NCI-H345 (cell line): ENCODE measurements at places on chromosomes 1 and 21.

GRCh38 chr1:43937179-43937865, 3.7 kb downstream of the ARTN start:
- DNase-seq: no peak

- peak; percentile 19 for DNase-seq
These were observed 2.6 kb downstream of the TUFT1 start for GRCh38 chr1:151542710-151543129.

DNA sequence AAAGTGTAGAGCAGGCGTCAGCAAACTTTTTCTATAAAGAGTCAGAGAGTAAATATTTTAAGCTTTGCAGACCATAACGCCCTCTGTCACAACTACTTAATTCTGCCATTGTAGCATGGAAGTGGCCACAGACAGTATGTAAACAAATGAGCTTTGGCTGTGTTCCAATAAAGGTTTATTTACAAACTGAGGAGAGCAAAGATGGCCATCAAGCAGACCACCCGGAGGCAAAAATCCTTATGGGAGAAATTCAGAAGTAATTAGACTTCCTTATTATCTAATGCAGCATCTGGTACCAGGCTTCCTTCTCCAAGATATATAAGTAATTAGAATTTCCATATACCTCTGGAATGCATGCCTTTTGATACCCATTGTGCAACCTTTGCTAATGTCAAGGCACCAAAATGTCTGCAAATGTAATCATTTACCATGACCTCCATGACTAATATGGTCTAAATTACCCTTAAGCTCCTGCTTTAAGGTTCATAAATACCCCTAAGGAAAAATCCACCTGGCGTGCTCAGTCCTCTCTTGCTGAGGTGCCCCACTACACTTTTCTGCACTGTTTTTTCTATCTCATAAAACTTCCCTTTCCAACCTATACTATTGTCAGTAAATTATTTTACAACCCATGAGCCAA, 377.8 kb downstream of the MATN1 start:
- peak; percentile 75 for DNase-seq

DNA sequence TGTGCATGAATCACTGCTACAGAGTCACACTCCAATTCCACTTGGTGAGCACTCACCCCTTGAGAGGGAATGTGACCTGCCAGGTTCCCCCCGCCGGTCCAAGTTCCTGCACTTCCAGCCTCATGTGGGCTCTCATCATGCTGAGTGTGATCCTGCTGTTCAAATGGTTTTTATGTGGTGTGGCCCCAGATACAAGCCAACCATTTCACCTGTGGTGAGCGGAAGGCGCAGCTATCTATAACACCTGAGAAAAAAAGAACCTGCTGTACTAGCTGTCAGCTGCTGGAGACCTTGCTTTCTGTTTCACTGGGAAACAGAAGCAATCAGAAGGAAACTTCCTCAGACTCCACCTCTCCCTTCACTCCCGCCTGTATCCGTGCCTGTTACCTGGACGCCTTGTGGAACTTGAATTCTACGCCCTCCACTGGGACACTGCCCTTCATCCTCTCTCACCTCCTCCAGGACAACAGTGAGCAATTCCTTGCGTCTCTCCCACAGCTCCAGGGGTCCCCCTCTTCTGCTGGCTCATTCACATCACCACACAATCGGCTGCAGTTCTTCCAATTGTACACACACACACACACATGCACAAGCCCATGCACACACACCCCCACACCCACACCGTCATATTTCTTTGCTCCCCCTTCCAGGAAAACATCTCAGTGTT, 64.4 kb upstream of the RPL11 start:
- no peak for DNase-seq

DNA sequence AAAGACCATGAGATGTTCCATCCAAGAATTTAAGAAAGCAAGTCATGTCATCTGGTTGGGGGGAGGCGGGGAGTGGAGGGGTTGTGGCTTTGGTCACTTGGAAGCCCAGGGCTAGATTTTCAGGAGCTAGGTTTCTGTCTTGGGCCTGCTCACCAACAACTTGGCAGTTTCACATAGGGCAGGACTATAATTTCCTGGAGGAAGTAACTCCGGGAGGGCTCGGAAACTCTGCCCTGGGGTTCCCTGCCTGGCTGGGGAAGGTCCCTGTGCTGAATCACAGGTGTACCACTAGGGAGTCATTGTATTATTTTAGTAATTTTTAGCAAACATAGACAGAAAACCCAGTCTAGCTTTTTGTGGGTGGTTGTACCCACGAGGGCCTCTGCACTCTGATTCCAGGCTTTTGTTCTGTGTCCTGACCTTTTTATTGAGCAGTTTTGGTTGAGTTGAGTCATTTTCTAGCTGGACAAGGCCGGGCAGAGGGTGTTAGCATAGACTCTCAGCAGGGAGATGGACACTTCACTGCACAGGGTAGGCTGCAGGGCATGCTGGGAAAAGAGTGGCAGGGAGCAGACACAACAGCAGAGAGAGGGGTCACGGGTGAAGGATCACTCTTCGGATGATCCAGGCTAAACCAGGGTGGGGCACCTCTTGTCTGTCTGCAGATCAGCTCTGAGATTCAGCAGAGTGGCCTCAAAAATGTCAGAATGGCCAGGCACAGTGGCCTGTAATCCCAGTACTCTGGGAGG, 144.7 kb downstream of the GRIK3 start:
- no peak for DNase-seq

DNA sequence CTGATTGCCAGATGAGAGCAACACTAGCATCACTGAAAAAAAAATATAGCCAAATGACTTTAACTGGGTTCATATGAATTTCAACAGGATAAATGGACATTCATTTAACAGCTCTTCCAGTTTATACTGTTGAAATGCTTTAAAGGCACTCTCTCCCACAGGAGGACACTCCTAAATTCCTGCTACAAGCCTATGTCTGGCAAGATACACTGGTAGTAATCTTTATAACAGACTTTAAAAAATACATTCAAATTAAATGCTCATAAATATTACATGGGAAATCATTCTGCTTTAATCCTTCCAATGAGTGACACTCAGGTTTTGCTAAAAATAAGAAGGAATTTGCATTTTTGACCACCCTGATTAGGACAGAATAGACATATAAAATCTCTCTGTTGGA, 526.7 kb upstream of the ADAMTS5 start:
- no peak for DNase-seq

GRCh38 chr1:202835548-202836072, 24.9 kb downstream of the PCAT6 start:
- DNase-seq: no peak

- DNase-seq: no peak
These were observed 20.5 kb downstream of the KIAA0319L start for GRCh38 chr1:35536556-35537162.

GRCh38 chr1:41861535-41862383, 57.0 kb downstream of the HIVEP3 start:
- DNase-seq: no peak

GRCh38 chr21:46646541-46647154, 11.2 kb downstream of the PRMT2 start:
- DNase-seq: no peak

GRCh38 chr1:231857609-231858135, 231.1 kb downstream of the DISC1 start:
- no peak for DNase-seq

DNA sequence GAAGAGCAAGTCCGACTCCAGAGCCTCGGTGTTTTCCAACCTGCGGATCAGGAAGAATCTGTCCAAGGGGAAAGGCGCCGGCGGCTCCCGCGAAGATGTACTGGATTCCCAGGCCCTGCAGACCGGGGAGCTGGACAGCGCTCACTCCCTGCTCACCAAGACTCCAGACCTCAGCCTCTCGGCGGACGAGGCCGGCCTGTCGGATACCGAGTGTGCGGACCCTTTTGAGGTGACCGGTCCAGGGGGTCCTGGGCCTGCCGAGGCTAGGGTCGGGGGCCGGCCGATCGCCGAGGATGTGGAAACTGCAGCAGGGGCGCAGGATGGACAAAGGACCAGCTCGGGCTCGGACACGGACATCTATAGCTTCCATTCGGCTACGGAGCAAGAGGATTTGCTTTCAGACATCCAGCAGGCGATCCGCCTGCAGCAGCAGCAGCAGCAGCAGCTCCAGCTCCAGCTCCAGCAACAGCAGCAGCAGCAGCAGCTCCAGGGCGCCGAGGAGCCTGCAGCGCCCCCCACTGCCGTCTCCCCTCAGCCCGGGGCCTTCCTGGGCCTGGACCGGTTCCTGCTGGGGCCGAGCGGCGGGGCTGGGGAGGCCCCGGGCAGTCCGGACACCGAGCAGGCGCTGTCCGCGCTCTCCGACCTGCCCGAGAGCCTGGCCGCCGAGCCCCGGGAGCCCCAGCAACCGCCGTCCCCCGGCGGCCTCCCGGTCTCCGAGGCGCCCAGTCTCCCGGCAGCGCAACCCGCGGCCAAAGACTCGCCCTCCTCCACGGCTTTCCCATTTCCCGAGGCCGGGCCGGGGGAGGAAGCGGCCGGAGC, 827 bp downstream of the FMN2 start:
- peak; percentile 43 for DNase-seq

DNA sequence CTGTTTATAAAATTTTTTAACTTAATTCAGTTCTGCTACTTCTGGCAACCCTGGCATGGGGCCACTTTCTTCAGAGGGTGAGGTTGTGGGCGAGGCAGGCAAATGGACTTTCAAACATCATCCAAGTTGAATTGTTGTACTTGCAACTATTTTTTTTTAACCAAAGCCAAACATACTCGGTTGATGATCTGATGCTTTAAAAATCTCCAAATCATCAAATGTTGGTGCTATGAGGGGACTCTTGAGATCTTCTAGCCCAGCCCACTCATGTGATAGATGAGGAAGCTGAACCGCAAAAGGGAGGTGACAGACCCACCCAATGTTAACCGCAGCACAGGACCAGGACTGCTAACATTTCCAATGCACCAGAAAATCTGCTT, 6.7 kb downstream of the SLC1A7 start:
- no peak for DNase-seq

DNA sequence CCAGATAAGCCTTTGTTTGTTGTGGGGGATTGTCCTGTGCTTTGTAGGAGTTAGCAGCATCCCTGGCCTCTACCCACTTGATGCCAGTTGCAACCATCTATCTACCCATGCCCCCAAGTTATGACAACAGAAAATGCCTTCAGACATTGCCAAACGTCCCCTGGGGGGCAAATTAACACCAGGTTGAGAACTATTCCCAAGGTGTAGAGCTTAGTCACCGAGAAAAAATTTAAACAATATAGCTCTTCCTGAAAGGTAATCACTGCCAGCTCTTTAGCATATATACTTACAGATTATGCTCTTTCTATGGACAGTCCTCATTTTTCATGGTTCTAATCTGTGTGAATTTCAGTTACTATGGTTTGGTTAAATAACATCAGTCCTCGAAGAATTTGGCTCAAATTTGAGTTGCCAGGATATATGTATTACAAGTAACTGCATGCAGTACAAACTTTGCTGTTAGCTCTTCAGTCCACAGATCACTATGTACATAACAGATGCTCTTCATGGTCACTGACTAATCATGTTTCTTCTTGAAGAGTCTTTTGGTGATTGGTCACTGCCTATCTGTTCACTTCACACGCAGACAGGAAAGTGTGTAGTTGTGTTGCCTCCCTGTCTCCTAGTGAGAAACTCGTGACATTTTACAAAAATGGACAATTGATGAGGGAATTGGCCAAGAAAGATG, 25.2 kb downstream of the MAPKAPK2 start:
- DNase-seq: no peak

DNA sequence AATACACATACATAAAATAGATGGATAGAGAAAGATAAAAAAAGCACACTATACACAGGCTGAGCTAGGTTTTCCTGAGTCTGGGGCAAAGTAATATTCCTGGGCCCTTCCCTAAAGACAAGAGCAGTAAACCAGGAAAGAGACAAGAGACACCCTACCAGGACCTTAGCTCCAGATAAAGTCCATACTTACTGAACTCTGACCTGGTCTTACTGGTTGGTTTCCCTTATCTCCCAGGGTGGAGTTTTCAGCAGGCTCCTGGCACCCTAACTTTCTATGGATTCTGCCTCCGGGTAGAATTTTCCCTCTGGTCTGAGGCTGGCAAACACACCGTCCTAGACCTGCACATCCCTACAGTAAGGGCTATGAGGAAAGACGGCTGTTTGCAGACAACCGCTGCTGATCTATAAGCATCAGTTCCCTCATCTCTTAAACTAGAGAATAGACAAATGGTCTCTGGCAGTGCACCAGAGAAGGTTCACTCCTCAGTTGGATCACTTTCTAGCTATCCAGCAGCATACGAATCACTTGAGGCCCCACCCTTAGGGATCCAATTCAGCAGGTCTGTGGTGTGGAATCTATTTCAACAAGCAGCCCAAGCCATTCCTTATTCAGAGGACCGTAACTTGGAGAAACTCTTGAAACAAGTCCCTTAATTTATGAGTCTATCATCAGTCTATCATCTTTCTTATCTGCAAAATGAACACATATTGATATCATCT, 52.0 kb downstream of the ARHGEF11 start:
- no peak for DNase-seq

DNA sequence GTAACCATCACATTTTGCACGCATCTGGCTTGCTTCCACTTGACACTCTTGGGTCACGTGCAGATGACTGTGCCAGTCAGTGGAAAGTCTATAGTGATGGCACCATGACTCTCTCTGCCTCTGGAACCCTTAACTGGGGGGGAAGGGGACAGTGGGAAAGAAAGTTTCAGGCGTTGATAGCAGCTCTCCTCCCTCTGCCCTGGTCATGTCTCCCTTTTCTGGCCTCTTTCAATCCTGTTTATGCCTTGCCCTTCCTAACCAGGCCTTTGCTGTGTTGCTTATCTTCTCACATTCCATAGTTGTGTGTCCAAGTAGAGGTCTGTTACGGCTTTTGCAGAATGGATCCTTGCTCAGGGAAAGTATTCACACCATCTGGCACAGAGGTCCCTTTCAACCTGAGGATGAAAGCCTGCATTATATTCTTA, 93.5 kb downstream of the NRDC start:
- DNase-seq: no peak

DNA sequence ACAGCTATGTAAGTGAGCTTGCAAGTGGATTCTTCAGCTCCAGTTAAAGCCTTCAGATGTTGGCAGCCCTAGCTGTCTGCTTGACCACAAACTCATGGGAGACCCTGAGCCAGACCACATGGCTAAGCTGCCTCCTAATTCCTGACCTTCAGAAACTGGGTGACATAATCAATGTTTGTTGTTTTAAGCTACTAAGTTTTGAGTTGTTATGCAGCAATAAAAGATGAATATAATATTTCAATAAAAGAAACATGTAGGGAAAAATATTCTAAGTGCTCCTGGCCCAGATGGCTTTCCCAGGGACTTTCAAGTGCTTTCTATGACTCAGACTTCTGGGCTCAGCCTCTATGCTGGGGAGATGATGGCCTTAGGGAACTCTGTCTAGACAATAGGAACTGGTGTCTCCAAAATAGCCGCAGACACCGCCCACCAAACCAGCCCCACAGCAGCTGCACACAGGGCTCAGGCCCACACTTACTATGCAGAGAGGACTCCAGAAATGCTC, 20.3 kb upstream of the AZIN2 start:
- DNase-seq: no peak

- DNase-seq: peak; percentile 25
These were observed at the start of gene HTR1D for GRCh38 chr1:23217421-23218115. TSS of gene HTR1D (minus strand) at chr1:23217502. CDS start at chr1:23194219, 23,283 bp downstream.
